Chondrocyte (in vitro differentiated cells): ENCODE measurements at places on chromosomes 16 and 17. TPM values are rescaled to one million over a fixed set of nuclear protein-coding genes. Genes with fewer than 3 reads are reported as not detected.
A peak's percentile ranks its signal among the peaks of the same experiment; 100 is the strongest.

The KRTAP4-6 gene
- not detected in 3 replicates for total RNA-seq

The DBNDD1 gene
- 2.8 to 3.7 TPM (median 3.0 TPM) in 3 replicates for total RNA-seq

The ENGASE gene
- 16.8 to 30.7 TPM (median 19.7 TPM) in 3 replicates for total RNA-seq

The SLC6A2 gene
- total RNA-seq: not detected in 3 replicates

The CHAD gene
- total RNA-seq: 0.12 TPM in 1 of 3 replicates, not detected in the others

The COASY gene
- total RNA-seq: 31.2 to 57.3 TPM (median 37.1 TPM) in 3 replicates

The FOXN1 gene
- not detected in 3 replicates for total RNA-seq

The TTC19 gene
- 22.9 to 28.3 TPM (median 23.7 TPM) in 3 replicates for total RNA-seq

The SPECC1 gene
- total RNA-seq: 63.6 to 91.9 TPM (median 90.8 TPM) in 3 replicates

GRCh38 chr17:11378506-11378905 lies 137.5 kb downstream of the SHISA6 start:
- no peak overlapping the region for H3K4me3 ChIP-seq
- peaks cover 9% of the 10 kb centered on the region for H3K27me3 ChIP-seq
- H3K36me3 ChIP-seq: no peaks in the 10 kb centered on the region
- H3K27ac ChIP-seq: no peak overlapping the region
- DNase-seq: no peak
- no peaks in the 10 kb centered on the region for H3K4me1 ChIP-seq

DNA sequence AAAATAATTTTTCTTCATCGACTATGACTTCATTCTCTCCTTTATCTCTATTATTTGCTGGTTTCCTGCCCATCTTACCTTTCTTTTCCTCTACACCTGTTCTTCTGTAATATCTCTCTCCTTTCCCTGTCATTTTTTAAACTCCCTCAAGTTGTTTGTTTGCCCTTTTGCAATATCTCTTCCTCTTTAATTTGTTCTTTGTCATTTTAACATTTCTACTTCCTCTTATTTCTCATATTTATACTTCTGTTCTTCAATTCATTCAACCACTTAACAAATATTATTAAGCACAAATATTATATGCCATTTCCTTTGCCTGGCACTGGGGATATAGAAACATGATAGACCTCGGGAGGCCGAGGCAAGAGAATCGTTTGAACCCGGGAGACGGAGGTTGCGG lies 22.6 kb downstream of the MAP3K3 start:
- no peaks in the 10 kb centered on the region for H3K27me3 ChIP-seq
- no peak overlapping the region for H3K4me3 ChIP-seq
- H3K27ac ChIP-seq: no peak overlapping the region
- peaks cover 20% of the 10 kb centered on the region for H3K4me1 ChIP-seq
- H3K36me3 ChIP-seq: peaks cover 7% of the 10 kb centered on the region

- H3K4me3 ChIP-seq: no peak overlapping the region
- DNase-seq: peak; percentile 50
- peaks cover 1% of the 10 kb centered on the region for H3K36me3 ChIP-seq
These were observed 115.6 kb downstream of the GNAO1 start for GRCh38 chr16:56306690-56307533.
